EH (cell line): ENCODE measurements at places on chromosomes 7 and 10.

- DNase-seq = no peak
Observed at GRCh38 chr10:120713573-120714205, 137.5 kb upstream of the WDR11 start.

- no peak for DNase-seq
Observed at GRCh38 chr7:45028138-45028919, 28.3 kb downstream of the CCM2 start.

DNA sequence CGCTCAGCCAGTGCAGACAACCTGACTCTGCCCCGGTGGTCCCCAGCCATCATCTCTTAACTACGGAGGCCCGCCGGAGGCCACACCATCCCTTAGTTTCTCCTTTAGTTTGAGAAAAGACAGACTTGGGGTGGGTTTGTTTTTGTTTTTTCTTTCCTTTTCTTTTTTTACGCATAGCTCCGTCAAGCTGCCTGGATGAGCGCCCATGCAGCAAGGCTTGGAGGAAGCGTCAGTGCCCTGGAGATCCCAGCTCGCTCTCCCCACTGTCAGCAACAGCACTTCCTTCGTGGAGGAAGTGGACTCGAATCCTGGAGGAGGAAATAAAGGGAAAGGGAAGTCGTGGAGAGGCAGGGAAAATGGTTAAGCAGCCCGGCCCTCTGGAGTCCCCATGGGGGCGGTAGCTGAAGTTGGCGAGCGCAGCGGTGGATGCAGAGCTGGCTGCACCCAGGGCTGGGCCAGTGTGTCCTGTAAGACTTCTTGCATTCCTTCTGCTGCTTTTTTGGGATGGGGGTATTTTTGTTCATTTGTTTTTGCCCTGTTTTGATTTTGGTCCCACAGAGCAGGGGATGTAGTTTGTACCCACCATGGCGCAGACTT lies 35.9 kb upstream of the GJD4 start:
- no peak for DNase-seq

- DNase-seq = peak; percentile 19
Observed at GRCh38 chr10:95303535-95303934, 12.7 kb upstream of the PDLIM1 start.

DNA sequence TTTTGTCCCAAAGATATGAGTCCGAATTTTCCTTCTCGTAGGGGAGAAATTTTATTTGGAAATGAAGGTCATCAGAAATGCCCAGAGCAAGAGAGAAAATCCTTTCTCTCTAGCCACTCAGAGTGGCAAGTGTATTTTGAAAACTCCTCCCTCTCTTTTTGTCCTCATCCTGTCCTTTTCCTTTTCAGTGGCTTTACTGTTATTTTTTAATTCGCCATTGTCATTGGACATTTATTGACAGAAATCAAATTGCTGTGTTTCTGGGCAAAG lies 39.6 kb downstream of the TET1 start:
- DNase-seq = no peak

- no peak for DNase-seq
Observed at GRCh38 chr10:110857265-110858171, 14.2 kb upstream of the PDCD4 start.

DNA sequence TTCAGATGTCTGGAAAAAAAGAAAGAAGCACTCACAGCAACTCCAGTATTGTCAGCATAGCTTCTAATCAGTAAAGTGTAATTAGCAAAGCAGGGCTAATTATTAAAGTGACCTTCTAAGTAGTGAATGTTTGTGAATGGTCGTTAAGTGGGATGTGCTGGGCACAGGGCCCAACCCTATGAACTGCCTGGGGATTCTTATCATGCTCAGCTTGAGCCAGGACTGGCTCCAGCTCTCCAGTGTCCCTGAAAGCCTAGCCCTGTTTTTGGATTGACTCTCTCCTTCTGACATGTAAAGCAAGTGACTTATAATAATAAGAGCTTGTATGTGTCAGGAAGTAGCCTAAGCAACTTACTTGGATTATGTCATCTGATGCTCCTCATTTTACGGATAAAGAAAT lies 9.5 kb upstream of the TBX20 start:
- no peak for DNase-seq

DNA sequence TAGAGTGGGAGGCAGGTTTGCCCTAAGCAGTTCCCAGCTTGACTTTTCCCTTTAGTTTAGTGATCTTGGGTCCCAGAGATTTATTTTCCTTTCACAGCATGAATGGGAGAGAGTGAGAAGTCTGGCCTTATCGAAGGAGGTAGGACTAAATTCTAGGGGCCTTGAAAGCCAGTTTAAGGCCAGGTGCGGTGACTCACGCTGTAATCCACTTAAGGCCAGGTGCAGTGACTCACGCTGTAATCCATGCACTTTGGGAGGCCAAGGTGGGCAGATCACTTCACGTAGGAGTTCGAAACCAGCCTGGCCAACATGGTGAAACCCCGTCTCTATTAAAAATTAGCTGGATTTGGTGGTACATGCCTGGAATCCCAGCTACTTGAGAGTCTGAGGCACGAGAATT lies 392.2 kb downstream of the ACTR3B start:
- no peak for DNase-seq

- DNase-seq = no peak
Observed at GRCh38 chr10:124001391-124002148, 91.8 kb downstream of the CHST15 start.

- DNase-seq = no peak
Observed at GRCh38 chr7:114548081-114548980, 133.7 kb downstream of the FOXP2 start.

GRCh38 chr10:17675638-17676037 lies 31.7 kb downstream of the STAM start:
- peak; percentile 28 for DNase-seq

DNA sequence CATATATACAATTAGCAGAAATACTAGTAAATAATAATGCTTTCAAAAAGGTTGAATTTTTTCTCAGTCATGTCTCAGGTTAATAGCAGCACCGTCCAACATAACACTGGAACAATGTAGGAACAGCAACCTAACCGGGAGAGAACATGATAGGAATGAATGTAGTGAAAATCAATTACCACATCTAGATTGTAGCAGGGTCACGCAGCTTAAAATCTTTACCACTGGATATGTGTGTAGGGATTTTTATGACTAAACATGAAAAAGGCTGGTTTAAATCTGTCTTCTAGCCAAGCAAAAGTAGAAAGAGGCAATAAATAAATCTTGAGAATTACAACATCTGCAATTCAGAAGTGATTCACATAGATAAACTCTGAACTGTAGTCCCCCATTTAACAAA lies 326.0 kb downstream of the DGKB start:
- DNase-seq = no peak

- DNase-seq = no peak
Observed at GRCh38 chr7:149635561-149636329, 137.6 kb downstream of the ZNF467 start.

DNA sequence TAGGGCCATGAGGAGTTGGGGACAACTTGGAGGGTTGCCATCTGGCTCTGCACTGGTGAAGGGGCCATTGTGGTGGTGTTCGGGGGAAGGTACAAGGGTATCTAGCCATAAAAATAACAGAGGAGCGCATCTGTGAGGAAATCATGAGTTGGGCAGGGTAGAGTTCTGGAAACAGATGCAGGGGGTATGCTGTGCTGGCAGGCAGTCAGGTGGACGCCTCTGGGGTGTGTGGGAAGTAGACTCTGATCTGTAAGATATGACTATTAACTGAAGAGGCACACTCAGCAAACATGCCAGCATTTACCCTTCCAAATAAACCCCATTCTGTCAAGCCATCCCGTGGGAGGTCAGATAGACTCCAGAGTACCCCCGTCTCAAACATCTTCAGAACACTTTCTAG lies 79.8 kb downstream of the CLEC2L start:
- no peak for DNase-seq

GRCh38 chr7:93006480-93007095 lies 111.2 kb downstream of the SAMD9 start:
- no peak for DNase-seq

DNA sequence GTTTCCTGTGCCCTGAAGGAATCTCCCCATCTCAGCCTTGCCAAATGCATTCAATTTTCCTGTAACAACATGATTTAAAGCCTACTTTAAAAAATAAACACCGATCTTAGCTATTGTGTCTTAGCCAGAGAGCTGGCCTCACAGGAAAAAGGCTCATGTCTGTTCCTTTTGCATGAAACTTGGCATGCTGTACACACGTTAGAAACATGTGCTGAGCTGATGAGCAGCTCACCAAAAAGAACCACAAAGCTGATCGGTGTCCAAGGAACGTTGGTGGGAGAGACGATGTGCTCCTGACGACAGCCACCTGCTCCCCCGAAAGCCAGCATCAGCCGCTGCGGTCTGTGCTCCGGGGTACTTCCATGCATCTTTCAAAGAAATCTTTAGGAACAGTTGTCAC lies 135.9 kb downstream of the ADARB2 start:
- DNase-seq = no peak

- DNase-seq = no peak
Observed at GRCh38 chr7:31687024-31687748, at the start of gene PPP1R17. Gene PPP1R17 (plus strand): TSS chr7:31687215. CDS start chr7:31692442, 5,227 bp downstream.

DNA sequence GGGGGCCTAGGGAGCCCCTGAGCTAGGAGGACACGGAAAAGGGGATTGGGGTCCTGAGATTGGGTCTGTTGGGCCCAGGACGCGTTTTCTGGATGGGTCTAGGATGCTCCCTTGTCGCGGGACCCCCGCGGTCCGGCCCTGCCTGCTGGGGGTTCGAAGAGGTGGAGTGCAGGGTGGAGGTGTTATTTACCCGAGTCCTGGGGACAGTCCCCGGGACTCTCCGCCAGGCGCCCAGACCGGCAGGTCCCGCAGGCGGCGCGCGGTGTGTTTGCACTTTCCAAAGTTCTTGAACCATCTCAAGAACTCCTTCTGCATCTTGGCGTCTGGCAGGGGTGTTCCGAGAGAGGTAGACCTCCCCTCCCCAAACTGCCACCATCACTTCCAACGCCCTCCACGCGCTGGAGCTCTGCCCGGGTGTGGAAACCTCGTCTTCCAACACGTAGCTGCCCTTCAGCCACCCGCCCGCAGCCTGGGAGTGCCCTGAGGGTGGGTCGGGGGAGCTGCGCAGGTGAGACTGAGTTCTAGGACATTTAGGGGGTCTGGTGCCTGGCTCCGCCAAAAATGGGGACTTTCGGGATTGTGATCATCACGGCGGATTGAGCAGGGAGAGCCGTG lies 569 bp downstream of the CAV1 start:
- peak; percentile 33 for DNase-seq

DNA sequence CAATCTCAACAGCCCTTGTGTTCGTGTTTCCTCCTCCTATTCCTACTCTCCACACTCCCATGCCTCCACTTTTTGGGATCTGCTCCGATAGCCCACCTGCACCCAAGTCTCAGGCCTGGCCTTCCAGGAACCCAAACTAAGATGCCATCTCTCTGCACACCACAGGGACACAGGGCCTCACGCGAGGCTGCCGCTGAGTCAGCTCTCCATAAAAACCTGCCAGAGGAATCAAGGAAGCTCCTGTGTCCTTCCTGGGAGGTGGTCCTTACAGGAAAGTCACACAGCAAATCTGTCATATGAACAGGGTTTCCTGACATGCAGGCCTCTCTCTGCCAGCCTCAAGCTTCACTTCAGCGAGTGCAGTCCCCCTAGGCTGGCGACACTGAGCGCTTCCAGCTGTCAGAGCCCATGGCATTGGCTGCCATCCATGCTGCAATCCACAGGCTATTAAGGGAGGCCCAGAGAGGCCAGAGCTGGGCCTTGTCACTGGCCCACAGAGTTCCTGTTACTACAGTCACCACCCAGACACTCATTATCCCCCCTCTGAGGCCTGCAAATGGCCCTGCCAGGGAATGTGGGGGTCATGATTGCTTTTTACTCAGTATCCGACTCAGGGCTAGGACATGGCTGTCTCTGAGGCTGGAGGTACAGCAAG lies 151.4 kb downstream of the OAT start:
- DNase-seq = peak; percentile 73

DNA sequence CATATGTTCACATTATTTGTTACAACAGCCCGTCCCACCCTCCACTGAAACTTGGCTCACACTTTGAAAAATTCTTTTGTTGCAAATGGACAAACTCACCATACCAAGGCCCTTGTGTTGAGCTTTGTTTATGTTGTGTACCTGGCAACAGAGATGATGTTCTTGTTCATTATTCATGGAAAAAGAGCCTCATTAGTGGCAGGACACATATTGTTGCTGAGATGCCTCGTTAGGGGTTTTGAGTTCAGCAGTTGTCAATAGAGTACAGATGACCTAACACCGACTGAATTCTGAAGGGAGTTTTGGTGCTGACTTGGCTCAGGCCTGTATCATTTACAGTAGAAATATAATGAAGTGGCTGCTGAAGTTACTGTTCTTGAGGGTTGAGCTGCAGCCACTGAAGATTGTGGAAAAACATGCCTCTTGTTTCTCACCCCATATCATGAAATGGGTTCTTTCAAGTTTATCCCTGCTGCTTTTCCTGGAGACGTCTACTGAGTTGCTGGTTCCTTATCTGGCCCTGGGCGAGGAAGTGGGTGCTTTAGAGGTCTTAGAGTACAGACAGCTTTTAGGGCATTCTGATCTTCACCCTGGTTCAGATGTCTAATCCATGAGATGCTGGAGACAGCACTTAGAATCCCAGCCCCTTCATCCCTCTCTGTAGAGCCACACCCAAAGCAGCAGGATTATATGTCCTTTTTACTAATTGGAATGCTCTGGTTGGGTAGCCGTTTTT lies 149.7 kb downstream of the WNT2 start:
- DNase-seq = no peak

GRCh38 chr7:71801976-71802375 lies 610.2 kb downstream of the CALN1 start:
- DNase-seq = no peak

DNA sequence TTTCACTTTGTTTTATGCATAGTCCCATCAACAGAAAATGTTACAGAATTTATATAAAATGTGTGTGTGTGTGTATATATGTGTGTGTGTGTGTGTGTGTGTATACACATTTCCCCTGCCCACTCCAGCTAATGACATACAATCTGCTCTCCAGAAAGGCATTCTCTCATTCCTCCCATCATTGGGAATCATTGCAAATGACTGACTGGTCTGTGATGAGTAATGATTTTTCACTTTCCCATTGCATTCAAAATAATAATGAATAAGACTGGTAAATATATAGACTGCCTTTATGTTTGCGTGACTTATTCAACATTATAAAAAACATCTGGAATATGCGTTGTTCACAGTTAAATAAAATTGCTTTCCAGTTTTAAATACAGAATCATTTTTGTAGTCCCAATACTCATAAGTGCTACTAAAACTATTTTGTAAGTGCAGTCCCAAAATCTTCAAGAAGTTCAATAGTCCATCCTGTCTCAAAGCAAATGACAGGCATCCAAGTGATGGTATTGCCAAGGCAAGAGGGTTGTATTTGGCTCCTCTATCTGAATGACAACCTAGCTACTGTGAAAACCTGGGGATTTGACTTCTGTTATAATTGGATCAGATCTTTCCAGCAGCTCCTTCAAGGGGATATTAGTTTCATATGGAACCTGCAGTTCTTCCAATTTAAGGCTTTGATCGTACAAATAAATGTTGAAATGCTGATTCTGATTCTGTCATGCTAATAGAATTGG lies 150.9 kb downstream of the POLR1F start:
- no peak for DNase-seq

GRCh38 chr7:159121068-159121467 lies 23.6 kb downstream of the VIPR2 start:
- no peak for DNase-seq

DNA sequence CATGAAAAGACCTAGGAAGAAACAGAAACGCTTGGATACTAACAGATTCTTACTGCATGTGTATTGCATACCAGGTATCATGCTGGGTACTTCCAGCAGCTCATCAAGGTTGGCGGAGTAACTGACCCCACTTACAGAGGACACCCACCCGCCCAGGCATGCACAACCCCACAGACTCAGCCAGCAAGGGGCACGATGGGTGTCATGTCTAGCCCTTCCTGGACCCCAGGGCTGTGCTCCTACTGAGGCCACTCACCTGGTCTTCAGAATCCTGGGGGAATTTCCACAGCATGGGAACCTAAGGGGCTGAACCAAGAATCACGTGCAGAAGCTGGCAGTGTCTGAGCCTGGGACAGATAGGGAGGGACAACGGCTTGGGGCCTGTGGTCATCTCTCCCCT lies 134.1 kb upstream of the ZNF32 start:
- no peak for DNase-seq
